ENCODE measurements at places on chromosomes 16 and 17. TPM values are rescaled to one million over a fixed set of nuclear protein-coding genes. Genes with fewer than 3 reads are reported as not detected.

Gene AANAT
- not detected for total RNA-seq

Gene WWP2
- 41.0 TPM for total RNA-seq

Gene ACTG1
- total RNA-seq, result 5,175 TPM

Gene KCTD19
- 1.4 TPM for total RNA-seq

DNA sequence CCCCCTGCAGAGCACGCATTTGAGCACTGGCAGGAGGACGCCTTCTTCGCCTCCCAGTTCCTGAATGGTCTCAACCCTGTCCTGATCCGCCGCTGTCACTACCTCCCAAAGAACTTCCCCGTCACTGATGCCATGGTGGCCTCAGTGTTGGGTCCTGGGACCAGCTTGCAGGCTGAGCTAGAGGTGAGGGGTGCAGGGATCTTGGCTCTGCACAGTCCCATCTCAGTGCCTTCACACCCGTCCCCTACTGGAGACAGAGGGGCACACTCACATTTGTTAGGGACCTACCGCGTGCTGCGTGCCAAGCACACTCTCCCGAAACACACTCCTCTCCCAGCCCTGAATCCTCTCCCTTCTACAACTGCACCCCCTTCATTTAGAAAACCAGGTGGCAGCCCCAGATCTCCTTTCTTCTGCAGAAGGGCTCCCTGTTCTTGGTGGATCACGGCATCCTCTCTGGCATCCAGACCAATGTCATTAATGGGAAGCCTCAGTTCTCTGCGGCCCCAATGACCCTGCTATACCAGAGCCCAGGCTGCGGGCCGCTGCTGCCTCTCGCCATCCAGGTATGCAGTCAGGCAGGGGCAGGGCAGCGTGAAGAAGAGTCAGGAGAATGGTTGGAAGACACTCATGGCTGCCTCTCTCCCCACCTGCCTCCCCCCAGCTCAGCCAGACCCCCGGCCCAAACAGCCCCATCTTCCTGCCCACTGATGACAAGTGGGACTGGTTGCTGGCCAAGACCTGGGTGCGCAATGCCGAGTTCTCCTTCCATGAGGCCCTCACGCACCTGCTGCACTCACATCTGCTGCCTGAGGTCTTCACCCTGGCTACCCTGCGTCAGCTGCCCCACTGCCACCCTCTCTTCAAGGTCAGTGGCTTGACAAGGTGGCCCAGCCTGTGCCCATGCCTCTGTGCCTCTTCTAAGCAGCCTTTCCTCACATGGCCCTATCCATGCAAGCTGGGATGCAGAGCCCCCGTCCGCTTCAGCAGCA is 6.3 kb downstream of the ALOX15B start:
- no peak overlapping the region for H3K4me3 ChIP-seq
- H3K27ac ChIP-seq, result no peak overlapping the region
- H3K4me1 ChIP-seq, result no peaks in the 10 kb centered on the region
- DNase-seq, result no peak

- no peaks in the 10 kb centered on the region for H3K36me3 ChIP-seq
- no peaks in the 10 kb centered on the region for H3K27me3 ChIP-seq
- no peak overlapping the region for H3K27ac ChIP-seq
- H3K4me3 ChIP-seq, result no peak overlapping the region
- H3K4me1 ChIP-seq, result no peaks in the 10 kb centered on the region
Observed at GRCh38 chr17:37081287-37081686, 132.5 kb downstream of the AATF start.

- H3K36me3 ChIP-seq, result no peaks in the 10 kb centered on the region
- H3K4me1 ChIP-seq, result peaks cover 4% of the 10 kb centered on the region
- H3K4me3 ChIP-seq, result no peak overlapping the region
- H3K27me3 ChIP-seq, result no peaks in the 10 kb centered on the region
- DNase-seq, result peak; percentile 61
Observed at GRCh38 chr17:13024526-13025257, 6.9 kb upstream of the ELAC2 start.

DNA sequence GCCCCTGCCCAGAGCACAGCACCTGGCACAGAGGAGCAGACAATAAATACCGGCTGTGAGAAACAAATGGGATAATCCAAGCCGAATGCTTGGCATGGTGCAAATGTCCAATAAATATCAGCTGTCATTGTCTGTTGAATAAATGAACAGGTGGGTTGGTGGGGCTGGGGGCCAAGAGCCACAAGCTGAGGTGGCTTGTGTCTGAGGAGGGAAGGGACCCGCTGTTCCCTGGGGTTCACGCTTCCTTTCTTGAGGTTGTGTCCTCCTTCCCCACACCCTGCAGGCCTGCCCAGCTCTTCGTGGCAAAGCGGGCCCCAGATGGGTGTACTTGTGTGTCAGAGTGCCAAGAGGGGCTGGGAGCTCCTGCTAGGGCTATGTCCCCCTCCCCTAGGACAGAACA is 38.6 kb downstream of the ARHGAP27 start:
- H3K4me3 ChIP-seq, result no peak overlapping the region
- H3K36me3 ChIP-seq, result peaks cover 26% of the 10 kb centered on the region
- no peak overlapping the region for H3K27ac ChIP-seq
- peaks cover under 1% of the 10 kb centered on the region for H3K4me1 ChIP-seq
- no peaks in the 10 kb centered on the region for H3K27me3 ChIP-seq

DNA sequence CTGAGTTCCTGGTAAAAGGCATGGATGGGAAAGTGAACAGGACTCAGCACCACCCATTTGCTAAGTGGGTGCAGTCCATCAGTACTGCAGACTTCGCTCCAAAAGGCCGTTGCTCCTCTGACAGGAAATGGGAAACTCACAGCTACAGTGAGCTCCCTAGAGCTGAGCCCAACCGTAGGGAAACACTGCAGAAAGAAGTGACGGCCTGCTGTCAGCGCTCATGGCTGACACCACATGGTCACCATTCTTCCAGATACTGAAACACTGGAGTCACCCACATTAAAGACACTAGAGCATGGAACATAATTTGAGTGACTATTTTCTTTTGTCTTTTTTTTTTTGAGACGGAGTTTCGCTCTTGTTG is 31.9 kb downstream of the UBE2O start:
- no peaks in the 10 kb centered on the region for H3K36me3 ChIP-seq
- no peak overlapping the region for H3K4me3 ChIP-seq
- no peaks in the 10 kb centered on the region for H3K4me1 ChIP-seq
- no peak for DNase-seq

GRCh38 chr17:70446446-70446845 is 277.1 kb downstream of the KCNJ2 start:
- no peak overlapping the region for H3K27ac ChIP-seq
- H3K36me3 ChIP-seq, result no peaks in the 10 kb centered on the region
- no peak overlapping the region for H3K4me3 ChIP-seq
- no peaks in the 10 kb centered on the region for H3K4me1 ChIP-seq
- no peaks in the 10 kb centered on the region for H3K27me3 ChIP-seq

DNA sequence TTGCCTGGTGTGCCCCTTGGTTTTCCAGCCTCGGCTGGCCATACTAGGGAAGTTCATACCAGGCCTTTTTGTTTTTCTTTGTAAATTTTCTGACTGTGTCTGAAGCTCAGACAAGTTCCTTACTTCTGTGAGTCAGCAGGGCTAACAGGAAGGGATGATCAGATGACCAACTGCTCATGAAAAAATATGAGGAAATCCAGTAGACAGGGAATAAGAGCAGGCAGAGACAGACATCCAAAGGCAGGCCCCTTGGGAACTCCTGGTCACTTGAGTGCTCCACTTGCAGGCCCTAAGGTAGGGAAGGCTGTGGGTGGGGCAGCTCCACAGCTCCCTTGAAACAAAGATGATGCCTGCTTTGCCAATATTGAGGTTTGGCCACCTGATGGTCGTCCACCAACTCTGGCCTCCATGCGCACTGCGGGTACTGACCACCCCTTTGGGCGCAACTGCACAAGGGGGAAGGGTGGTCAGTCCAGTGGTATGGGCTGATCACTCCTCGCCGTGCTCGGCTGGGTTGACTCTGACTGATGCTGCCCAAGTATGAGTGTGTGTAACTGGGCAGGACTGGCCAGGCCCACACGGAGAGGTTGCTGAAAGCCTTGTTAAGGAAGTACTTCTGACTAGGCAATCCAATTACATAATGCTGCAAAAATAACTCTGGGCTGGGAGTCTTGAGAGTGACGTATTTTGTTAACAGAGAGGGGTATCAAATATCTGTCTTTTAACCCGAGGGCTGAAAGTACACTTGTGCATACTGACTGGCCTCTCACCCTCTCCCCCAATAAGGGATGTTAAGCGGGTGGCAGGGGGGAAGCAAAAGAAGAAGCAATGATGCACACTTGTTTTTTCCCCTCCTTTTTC is 20.8 kb upstream of the ZFHX3 start:
- no peak overlapping the region for H3K27ac ChIP-seq
- no peaks in the 10 kb centered on the region for H3K36me3 ChIP-seq
- peaks cover 11% of the 10 kb centered on the region for H3K27me3 ChIP-seq
- no peaks in the 10 kb centered on the region for H3K4me1 ChIP-seq

GRCh38 chr17:21523497-21524210 is 147.5 kb downstream of the KCNJ12 start:
- H3K27ac ChIP-seq, result no peak overlapping the region
- no peaks in the 10 kb centered on the region for H3K27me3 ChIP-seq
- DNase-seq, result no peak
- no peaks in the 10 kb centered on the region for H3K4me1 ChIP-seq

DNA sequence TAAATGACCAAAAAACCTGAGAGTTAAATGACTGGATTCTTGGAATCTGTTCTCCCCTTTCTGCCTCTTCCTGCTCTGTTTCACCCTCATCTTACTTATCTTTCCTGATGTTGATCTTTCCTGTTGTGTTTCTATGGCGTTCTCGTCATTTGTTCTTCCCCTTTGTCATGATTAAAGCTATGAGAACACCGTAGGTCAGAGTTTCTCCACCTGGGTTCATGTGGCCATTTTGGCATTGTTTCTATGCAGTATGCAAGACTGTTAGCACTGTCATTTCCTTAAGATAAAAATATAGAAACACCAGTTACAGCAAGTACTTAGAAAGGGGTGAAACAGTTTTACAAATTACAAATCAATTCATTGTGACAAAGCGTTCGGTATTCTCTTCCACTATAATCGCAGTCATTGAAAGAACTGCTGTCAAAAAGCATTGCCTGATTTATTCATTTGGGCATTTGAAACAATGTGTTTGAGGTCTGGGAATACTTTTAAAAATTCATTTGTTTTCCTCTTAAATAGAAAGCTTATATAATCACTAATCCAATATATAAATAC is 166.0 kb downstream of the PHKB start:
- no peaks in the 10 kb centered on the region for H3K27me3 ChIP-seq
- H3K36me3 ChIP-seq, result no peaks in the 10 kb centered on the region
- H3K4me1 ChIP-seq, result no peaks in the 10 kb centered on the region
- H3K4me3 ChIP-seq, result no peak overlapping the region
- no peak for DNase-seq

GRCh38 chr16:85177448-85177846 is 65.2 kb upstream of the CIBAR2 start:
- no peak overlapping the region for H3K27ac ChIP-seq
- H3K36me3 ChIP-seq, result no peaks in the 10 kb centered on the region
- no peak overlapping the region for H3K4me3 ChIP-seq
- H3K4me1 ChIP-seq, result no peaks in the 10 kb centered on the region

GRCh38 chr16:55021595-55022475 is 91.2 kb downstream of the IRX5 start:
- no peak for DNase-seq
- H3K4me3 ChIP-seq, result no peak overlapping the region
- peaks cover 2% of the 10 kb centered on the region for H3K27me3 ChIP-seq
- H3K36me3 ChIP-seq, result no peaks in the 10 kb centered on the region

DNA sequence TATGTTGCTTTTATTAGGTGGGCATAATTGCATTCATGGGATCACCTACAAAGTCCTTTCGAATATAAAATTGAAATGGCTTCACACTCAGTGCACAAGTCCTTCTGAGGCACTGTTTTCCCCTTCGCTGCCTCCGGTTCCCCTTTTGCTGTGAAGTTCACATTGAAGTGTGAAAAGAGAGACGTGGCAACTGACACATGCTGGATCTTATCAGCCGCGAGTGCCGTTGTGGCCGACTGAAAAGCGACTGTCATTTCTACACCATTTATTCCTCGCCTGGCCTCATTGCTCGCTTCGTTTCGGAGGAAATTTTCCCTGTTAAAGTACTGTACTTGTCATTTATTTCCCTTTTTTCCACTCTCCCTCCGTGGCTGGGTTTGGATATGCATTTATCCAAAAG is 423.5 kb downstream of the MAF start:
- H3K4me1 ChIP-seq, result no peaks in the 10 kb centered on the region
